Large intestine (tissue), 12 donors: ENCODE measurements at places on chromosomes 5 and 9. TPM values are rescaled to one million over a fixed set of nuclear protein-coding genes. Genes with fewer than 3 reads are reported as not detected.

GRCh38 chr5:35213608-35214007, 16.7 kb downstream of the PRLR start:
- H3K27ac ChIP-seq, result no peak overlapping the region
- no peak for DNase-seq
- H3K4me3 ChIP-seq, result no peak overlapping the region
- H3K27me3 ChIP-seq, result no peaks in the 10 kb centered on the region
- no peaks in the 10 kb centered on the region for H3K36me3 ChIP-seq

- peaks cover 4% of the 10 kb centered on the region for H3K4me1 ChIP-seq
- H3K4me3 ChIP-seq, result peak overlapping the region; percentile 97
- H3K27ac ChIP-seq, result peak overlapping the region; percentile 93
- H3K27me3 ChIP-seq, result no peaks in the 10 kb centered on the region
- H3K36me3 ChIP-seq, result no peaks in the 10 kb centered on the region
Measured at GRCh38 chr9:6759185-6759977, 1.6 kb downstream of the KDM4C start.

GRCh38 chr5:80852331-80853245, 107.6 kb upstream of the RASGRF2 start:
- H3K27me3 ChIP-seq, result no peaks in the 10 kb centered on the region
- DNase-seq, result no peak
- H3K4me3 ChIP-seq, result no peak overlapping the region
- H3K36me3 ChIP-seq, result peaks cover 26% of the 10 kb centered on the region

DNA sequence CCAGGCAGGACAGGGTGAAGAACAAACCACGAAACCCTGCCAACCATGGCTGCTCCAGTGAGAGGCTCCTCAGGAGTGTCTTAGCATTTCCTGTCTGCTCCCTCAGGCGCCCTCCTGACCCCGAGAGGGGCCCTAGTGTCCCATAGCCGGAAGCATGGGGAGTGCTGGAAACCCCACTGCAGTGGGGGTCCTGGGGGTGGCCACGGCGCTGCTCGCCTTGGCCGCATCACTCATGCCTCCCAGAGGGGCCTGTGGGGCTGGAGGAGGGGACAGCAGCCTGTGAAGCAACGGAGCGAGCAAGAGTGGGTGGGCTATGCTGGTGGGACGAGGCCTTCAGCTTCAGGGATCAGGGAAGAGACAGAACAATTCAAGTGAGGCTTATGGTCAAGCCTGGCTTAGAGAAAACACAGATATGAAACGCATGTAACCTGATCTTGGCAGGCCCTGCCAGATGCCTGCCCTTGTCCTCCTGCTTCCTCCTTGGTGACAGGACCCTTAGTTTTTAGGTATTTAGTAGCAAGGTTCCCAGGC, 219.1 kb downstream of the FANCC start:
- DNase-seq, result no peak
- H3K27me3 ChIP-seq, result no peaks in the 10 kb centered on the region
- no peak overlapping the region for H3K4me3 ChIP-seq
- peaks cover 61% of the 10 kb centered on the region for H3K36me3 ChIP-seq

- no peak overlapping the region for H3K27ac ChIP-seq
- H3K4me1 ChIP-seq, result no peaks in the 10 kb centered on the region
- H3K36me3 ChIP-seq, result no peaks in the 10 kb centered on the region
- DNase-seq, result no peak
Measured at GRCh38 chr9:3516667-3517330, 9.0 kb downstream of the RFX3 start.

DNA sequence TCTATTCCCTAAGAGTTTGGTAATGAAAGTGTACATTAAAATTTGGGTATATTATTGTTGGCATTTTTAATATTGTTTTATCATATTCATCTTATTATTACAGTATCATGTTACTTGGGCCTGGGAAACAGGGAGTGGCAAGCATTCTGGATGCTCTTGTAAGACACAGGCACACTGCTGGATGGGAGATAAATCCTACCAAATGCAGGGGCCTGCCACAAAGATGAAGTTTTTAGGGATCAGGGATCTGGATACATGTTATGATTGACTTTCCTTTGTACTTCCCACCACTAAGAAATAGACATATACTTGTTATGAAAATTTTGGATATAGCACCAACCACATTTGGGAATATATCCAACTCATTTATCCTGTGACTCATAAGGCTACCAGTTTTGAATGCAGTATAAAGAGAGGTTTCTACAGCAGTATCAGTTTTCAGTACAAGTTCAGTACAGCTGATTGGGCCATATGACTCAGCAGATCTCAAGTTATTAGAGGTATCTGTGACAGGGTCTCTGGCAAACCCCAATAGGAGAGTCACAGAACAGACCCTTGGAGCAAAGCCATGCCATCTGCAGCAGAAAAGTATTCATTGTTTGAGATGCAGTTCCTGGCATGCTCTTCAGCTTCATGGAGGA, 360.1 kb downstream of the DMAC1 start:
- H3K4me3 ChIP-seq, result no peak overlapping the region
- no peaks in the 10 kb centered on the region for H3K36me3 ChIP-seq
- no peaks in the 10 kb centered on the region for H3K4me1 ChIP-seq
- no peak overlapping the region for H3K27ac ChIP-seq

GRCh38 chr9:126842220-126842842, 18.1 kb upstream of the ZBTB34 start:
- no peak overlapping the region for H3K4me3 ChIP-seq
- H3K36me3 ChIP-seq, result peaks cover 13% of the 10 kb centered on the region
- no peaks in the 10 kb centered on the region for H3K27me3 ChIP-seq
- H3K27ac ChIP-seq, result peak overlapping the region; percentile 56
- peak; percentile 67 for DNase-seq
- H3K4me1 ChIP-seq, result peaks cover 4% of the 10 kb centered on the region

Gene ST6GALNAC4
- polyA plus RNA-seq, result 10.4 TPM

Gene KCNN2
- 0.48 TPM for polyA plus RNA-seq

DNA sequence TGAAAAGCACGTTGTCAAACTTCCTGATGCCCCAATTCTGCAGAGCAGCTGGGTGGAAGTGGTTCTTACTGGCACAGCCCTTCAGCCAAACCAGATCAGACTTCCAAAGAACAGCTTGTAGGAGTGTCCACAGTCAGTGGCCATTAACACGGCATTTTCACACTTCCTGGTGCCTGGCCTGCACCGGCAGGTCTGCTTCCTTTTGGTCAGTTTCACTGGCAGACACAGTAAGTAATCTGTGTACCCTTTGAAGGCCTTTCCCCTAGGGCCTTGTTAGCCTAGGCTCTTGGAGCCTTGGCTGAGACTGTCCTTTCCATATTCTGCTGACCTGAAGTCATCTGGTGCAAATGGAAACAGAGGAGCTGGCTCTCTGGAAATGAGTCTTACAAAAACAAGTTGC, 297.5 kb upstream of the TNC start:
- DNase-seq, result no peak
- H3K4me3 ChIP-seq, result no peak overlapping the region
- no peaks in the 10 kb centered on the region for H3K36me3 ChIP-seq
- H3K4me1 ChIP-seq, result peaks cover 12% of the 10 kb centered on the region
- no peaks in the 10 kb centered on the region for H3K27me3 ChIP-seq
- peak overlapping the region; percentile 4 for H3K27ac ChIP-seq

Gene FOXI1
- polyA plus RNA-seq, result 0.03 TPM

Gene YTHDC2
- 30.9 TPM for polyA plus RNA-seq

DNA sequence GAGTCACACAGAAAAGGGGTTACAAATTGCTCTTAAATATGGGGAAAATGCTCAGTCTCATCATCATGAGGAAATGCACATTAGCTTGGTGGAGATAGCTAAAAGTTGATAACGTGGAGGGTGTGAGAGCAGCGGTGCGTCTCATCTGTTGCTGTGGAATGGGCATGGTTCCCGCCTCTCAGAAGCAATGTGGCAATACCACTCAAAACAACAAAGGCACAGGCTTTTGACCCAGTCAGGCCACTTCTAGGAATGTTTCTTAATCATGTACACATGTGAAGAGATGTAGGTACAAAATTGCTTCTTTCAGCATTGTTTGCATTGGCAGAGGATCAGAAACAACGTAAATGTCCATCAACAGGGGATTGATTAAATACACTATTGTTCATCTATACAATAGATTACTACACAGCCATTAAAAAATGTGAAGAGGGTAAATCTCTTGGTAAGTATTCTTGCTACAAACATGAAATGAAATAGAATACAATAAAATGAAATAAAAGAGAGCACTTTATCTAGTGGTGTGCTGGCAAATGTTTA, 212.6 kb upstream of the MSX2 start:
- H3K36me3 ChIP-seq, result no peaks in the 10 kb centered on the region
- H3K27ac ChIP-seq, result no peak overlapping the region
- no peaks in the 10 kb centered on the region for H3K4me1 ChIP-seq
- H3K27me3 ChIP-seq, result no peaks in the 10 kb centered on the region
- no peak overlapping the region for H3K4me3 ChIP-seq

DNA sequence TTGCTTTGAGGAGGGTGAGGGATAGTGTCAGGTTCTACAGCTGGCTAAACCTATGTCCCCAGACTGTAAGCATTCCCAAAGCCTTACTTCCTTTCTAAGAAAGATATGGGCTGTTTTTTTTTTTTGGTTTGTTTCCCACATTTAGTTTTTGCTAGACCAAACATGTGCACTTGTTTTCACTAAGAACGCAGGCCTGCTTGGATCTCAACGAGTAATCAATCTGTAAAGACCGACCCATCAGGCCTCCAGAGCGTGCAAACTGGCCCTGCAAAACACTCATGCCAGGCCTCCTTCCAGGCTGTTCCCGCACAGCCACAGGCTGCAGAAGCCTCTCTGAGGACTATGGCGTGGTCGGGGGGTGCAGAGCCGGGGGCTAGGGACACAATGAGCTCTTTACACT, 304.8 kb upstream of the PANK3 start:
- peaks cover 9% of the 10 kb centered on the region for H3K27me3 ChIP-seq
- DNase-seq, result no peak
- no peaks in the 10 kb centered on the region for H3K36me3 ChIP-seq
- H3K4me1 ChIP-seq, result no peaks in the 10 kb centered on the region

DNA sequence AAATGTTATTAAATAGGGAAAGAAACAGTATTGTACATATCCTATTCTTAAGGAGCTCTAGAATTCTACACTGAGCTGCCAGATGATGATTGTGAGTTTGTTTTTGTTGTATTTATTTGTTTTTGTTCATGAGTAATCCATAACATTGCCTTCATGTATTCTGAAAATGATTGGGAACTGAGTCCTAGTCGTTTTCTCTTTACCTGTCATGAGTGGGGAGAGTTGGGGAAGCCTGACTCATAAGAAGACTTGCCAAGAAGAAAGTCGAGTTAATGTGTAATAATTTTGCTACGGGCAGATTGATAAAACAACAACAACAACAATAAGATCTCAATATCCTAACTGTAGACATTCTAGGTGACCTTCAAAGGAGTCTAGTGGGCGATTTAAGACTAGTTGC, 103.8 kb downstream of the ANKRD55 start:
- no peak overlapping the region for H3K4me3 ChIP-seq
- peaks cover 16% of the 10 kb centered on the region for H3K4me1 ChIP-seq
- DNase-seq, result no peak
- no peak overlapping the region for H3K27ac ChIP-seq

- no peaks in the 10 kb centered on the region for H3K36me3 ChIP-seq
- H3K27ac ChIP-seq, result no peak overlapping the region
- H3K4me1 ChIP-seq, result peaks cover 2% of the 10 kb centered on the region
Measured at GRCh38 chr5:123099514-123100151, 10.6 kb downstream of the PRDM6 start.

GRCh38 chr5:39750661-39751060, 325.9 kb upstream of the DAB2 start:
- no peak for DNase-seq
- H3K27ac ChIP-seq, result no peak overlapping the region
- H3K36me3 ChIP-seq, result no peaks in the 10 kb centered on the region

Gene FBP2
- polyA plus RNA-seq, result 0.25 TPM

Gene CEP78
- polyA plus RNA-seq, result 16.4 TPM

DNA sequence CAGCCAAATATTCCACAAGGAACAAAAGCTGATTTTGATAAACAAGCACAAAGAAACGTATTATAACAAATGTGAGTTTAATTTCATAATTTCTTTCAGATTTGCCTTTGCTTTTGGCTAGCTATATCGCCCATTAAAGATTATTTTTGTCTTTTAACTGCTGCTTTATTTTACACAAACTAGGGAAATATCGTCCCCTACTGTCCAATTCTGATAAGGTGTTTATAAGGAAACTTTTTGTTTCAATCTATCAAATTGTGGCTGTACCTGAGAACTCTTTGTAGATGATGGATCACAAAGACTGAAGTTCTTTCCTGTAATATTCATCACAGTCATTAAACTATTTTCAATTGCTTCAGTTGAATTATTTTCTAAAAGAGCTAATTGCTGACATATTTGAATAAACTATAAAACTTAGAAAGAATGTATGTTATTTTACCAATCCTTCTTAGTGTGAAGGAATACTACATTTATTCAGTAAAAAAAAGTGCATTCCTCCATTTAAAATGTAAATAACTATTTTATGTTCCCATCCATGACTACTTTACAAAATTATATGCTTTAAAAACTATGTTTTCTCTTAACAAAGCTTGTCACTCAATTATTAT, 431.3 kb upstream of the ITGA1 start:
- H3K4me1 ChIP-seq, result no peaks in the 10 kb centered on the region
- H3K4me3 ChIP-seq, result no peak overlapping the region
- no peaks in the 10 kb centered on the region for H3K27me3 ChIP-seq

Gene BTNL8
- polyA plus RNA-seq, result 135 TPM

Gene QRFP
- polyA plus RNA-seq, result 0.36 TPM

DNA sequence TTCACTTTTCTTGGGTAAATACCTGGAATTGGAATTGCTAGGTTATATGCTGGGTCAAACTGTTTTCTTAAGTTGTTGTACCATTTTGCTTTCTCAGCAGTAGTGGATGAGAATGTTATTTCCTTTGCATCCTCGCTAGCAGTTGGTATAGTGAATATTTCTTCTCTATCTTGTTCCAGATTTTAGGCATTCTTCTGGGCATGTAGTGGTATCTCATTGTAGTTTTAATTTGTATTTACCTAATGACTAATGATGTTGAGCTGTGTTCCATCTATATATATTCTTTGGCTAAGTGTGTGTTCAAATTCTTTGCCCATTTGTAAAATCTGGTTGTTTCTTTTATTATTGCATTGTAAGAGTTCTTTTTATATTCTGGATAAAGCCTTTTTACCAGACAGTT, 333.3 kb downstream of the MAT2B start:
- H3K27ac ChIP-seq, result no peak overlapping the region
- no peaks in the 10 kb centered on the region for H3K36me3 ChIP-seq
- no peak overlapping the region for H3K4me3 ChIP-seq
- DNase-seq, result no peak
- no peaks in the 10 kb centered on the region for H3K4me1 ChIP-seq

DNA sequence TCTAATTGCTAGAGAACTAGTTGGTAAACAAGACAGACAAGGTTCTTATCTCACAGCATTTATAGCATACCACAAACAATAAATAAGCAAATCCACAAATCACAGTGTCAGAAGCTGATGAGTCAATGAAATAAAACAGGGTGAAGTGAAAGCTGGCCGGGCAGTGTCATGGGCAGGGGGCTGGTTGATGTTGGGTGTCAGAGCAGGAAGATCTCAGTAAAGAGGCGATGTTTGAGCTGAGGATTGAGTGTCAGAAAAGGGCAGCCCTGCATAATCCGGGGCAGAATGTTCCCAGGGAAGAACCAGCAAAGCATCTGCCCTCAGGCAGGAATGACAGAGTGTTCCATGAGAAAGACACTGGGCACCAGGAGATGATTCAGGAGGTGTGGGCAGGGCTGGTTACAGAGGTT, 183.4 kb downstream of the GOLPH3 start:
- no peak overlapping the region for H3K27ac ChIP-seq
- no peak overlapping the region for H3K4me3 ChIP-seq
- no peak for DNase-seq

GRCh38 chr5:172870291-172870714, 36.3 kb downstream of the ERGIC1 start:
- no peak for DNase-seq
- H3K27ac ChIP-seq, result peak overlapping the region; percentile 31
- peaks cover 5% of the 10 kb centered on the region for H3K4me1 ChIP-seq
- no peaks in the 10 kb centered on the region for H3K27me3 ChIP-seq
- H3K4me3 ChIP-seq, result no peak overlapping the region
